NCI-H1105 treated with DMSO at 0.1 percent for 48 hours (cell line): ENCODE measurements at places on chromosomes 7 and 10.

- no peak for DNase-seq
Observed at GRCh38 chr10:49152663-49153062, 18.8 kb upstream of the FAM170B start.

- DNase-seq = no peak
Observed at GRCh38 chr10:21238044-21238443, 287.4 kb downstream of the SKIDA1 start.

DNA sequence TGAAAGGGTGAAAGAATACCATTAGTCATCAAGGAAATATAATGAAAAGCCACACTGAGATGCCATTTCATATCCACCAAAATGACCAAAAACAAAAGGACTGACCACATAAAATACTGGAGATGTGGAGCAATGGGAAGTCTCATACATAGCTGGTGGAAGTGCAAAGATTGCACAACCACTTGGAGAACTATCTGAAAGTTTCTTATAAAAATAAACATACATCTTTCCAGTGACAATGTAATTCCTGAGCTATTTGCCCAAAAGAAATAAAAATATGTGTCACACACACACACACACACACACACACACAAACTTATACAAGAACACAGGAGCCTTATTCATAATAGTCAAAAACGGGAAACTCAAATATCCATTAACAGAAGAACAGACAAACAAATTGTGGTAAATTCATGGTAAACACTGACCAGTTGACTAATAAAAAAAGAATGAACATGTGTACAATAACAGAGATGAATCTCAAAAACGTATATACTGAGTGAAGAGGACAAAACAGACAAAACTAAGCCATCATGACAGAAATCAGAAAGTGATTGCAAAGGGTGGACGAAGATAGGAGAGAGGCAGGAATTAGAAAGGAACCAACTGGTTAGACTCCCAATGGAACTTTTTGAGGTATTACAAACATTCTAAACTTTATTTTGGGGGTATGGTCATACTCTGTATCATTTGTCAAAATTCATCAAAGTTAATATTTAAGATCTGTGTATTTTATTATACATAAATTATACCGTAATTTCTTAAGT, 21.5 kb downstream of the WASL start:
- DNase-seq = no peak

- no peak for DNase-seq
Observed at GRCh38 chr10:78251016-78251385, 217.3 kb downstream of the RPS24 start.

DNA sequence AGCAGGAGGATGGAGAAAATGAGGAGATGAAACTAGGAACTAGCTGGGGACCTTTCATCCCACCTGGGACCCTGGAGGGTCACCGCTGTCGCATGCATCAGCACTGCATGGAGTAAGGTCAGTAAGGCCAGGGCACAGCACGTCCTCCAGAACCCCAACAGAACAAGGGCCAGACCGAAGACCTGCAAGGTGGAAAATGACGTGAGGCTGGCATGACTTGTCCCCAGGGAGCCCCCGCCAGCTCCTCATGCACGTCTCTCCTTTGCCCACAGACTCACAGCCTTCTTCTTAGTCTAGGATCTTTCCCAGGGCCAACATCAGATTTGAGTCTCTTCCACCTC, 4.7 kb downstream of the ZNF488 start:
- no peak for DNase-seq

GRCh38 chr10:75137533-75138438, 26.3 kb downstream of the SAMD8 start:
- no peak for DNase-seq

DNA sequence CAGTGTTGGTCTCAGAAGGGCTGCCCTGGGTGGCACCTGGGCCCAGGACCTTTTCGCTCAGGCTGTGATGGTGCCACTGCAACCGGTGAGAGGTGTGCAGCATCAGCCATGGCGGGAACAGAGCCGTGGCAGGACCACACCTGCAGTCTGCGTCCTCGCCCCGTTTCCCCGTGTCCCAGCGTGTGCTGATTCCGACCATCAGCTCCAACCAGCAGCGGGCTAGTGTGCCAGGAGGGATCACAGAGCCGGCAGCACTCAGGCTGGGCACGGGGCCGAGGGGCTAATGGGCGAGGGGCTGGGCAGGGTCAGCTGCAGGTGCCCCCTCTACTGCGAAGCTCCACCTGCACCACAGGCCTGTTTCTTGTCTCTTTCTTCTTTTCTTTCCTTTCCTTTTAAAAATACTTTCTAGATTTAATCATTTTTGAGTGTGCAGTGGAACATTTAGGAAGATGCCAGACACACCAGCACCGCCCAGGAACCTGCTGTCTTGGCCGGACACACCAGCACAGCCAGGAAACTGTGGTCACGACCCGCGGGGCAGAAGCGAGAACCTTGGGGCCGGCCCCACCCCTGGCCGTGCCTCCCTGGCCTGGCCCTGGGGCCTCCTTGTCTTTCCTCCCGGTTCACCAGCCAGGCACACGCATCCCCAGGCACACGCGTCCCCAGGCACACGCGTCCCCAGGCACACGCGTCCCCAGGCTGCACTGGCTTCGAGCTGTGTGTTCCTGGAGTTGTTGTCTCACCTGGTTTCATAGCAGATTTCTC, 34.6 kb downstream of the ADGRA1 start:
- no peak for DNase-seq

DNA sequence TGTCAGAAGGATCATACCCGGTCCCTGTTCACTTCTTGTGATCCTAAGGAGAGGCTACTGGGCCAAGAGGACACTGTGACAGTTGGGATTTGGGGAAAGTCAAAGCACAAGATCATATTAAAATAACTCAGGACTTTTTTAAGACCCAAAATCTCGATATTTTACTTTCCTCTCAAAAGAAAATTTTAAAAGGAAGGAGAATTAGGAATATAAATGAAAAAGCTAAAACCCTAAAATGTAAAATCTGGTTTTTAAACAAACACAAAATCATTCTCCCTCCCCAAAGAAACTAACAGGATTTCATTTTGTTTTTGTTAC, 36.4 kb downstream of the ALOX5 start:
- DNase-seq = no peak

- DNase-seq = no peak
Observed at GRCh38 chr10:52322936-52323335, 8.9 kb downstream of the DKK1 start.

- DNase-seq = no peak
Observed at GRCh38 chr10:62652114-62652513, 152.4 kb upstream of the ADO start.

- DNase-seq = no peak
Observed at GRCh38 chr7:106419455-106420182, 134.8 kb upstream of the NAMPT start.

GRCh38 chr10:82621680-82622079, 746.7 kb downstream of the NRG3 start:
- DNase-seq = no peak

- DNase-seq = no peak
Observed at GRCh38 chr7:25624051-25624450, 395.8 kb upstream of the NPVF start.

DNA sequence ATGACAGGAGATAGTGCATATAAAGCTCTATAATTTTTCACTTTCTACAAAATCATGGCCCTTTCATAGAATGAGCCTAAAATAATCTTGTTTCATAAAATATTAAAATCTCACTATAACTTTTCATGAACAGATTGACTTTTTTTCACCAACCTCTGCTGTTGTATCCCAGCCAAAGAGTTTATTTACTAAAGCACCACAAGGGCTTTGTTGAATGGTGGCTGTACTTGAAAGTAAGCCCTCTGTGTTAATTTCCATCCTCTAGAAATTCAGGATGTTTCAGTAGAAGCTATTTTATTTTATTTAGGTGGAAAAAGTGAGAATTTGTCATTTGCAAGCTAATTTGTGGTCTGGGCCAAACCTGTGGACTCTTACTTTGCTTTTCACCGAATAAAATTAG, 30.2 kb downstream of the THNSL1 start:
- DNase-seq = no peak

DNA sequence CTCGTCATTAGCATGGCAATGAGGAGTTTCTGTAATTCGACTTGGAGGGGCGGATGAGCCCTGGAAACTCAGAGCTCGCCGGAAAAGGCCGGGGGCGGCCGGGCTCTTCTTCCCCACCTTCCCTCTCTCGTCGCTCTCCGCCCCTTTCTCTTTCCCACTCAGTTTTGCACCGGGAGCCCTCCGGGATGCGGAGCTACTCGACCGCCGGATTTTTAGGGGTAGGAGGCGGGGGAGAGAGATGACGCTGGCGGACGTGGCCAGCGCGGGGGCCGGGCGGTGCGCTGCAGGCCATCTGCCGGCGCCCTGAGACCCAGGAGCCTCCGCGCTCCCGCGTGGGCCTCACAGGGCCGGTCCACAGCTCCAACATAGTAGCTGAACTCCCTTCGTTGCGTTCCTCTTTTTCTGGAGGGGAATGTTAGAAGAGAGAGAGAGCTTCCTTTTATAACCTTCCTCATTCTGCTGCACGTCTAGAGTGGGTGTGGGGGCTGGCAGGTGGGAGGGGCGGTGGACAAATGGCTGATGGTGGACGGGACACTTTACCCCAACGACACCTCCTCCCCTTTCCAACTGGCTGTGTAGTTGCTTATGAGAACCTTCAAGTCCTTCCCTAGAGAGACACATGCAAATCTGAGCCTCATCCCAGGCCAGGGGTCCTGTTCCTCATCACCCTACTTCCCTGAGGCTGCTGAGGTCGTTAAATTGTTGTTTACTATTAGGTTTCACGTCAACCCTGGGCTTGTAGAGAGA, 1.1 kb upstream of the HOXA1 start:
- DNase-seq = peak; percentile 32

DNA sequence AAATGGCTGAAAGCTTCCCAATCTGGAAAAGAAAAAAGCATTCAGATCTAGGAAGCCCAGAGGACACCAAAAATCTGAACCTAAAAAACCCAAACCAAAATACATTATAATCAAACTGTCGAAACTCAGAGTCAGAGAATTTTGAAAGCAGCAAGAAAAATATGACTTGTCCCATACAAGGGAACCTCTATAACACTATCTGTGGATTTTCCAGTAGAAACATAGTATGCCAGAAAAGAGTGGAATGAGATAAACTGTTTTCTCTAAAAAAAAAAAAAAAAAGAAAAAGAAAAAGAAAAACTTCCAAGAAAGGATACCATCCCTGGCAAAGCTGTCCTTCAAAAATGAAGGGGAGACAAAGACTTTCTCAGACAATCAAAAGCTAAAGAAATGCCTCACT, 179.0 kb downstream of the POM121L12 start:
- DNase-seq = no peak

GRCh38 chr7:139673230-139673629, 104.6 kb downstream of the HIPK2 start:
- DNase-seq = no peak

- DNase-seq = no peak
Observed at GRCh38 chr10:66218289-66218688, 707.5 kb upstream of the LRRTM3 start.

- DNase-seq = no peak
Observed at GRCh38 chr7:26449175-26450165, 157.8 kb downstream of the SNX10 start.

DNA sequence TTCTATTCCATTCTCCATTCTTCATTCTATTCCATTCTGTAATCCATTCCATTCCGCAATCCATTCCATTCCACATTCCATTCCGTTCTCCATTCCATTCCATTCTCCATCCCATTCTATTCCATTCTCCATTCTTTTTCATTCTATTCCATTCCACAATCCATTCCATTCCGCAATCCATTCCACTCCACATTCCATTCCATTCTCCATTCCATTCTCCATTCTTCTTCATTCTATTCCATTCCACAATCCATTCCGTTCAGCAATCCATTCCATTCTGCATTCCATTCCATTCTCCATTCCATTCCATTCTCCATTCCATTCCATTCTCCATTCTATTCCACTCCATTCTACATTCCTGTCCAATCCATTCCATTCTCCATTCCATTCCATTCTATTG, 85.2 kb downstream of the NSUN6 start:
- no peak for DNase-seq

DNA sequence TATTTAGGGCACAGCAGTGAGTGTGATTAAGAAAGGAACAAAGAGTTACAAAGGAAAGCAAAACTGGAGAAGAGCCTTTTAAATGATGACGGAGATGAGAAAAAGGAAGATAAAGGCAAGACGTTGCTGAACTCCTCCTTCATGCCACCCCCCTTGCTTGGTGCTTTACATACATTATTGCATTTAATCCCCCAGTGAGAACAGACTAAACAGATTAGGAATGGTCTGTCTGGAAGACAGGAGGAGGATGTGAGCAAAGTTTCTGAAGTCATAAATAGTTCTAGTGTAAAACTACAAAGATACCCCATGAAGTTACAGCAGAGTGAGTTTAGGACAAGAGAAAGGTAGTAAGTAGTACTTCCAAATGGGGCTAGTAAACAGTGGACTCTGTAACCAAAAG, 113.5 kb downstream of the PLCE1 start:
- no peak for DNase-seq

DNA sequence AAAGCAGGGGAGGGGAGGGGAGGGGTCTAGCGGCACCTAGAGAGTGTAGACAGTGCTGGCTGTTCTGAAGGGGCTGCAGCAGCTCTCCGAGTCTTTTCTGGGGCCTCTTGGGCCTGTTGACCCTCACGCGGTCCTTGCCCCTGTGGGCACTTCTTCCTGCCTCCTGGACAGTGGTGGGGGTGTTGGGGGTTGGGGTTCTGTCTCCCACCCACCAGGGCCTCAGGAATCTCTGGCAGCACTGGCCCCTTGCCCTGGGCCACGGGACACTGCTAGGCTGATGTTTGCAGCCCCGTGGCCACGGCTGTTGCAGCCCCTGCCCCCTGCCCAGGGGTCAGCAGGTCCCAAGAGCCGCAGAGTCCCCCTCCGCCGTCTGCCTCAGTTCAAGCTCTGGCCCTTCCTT, 68.9 kb upstream of the INPP5A start:
- DNase-seq = no peak

GRCh38 chr10:89663144-89663543, 18.1 kb upstream of the PANK1 start:
- no peak for DNase-seq

DNA sequence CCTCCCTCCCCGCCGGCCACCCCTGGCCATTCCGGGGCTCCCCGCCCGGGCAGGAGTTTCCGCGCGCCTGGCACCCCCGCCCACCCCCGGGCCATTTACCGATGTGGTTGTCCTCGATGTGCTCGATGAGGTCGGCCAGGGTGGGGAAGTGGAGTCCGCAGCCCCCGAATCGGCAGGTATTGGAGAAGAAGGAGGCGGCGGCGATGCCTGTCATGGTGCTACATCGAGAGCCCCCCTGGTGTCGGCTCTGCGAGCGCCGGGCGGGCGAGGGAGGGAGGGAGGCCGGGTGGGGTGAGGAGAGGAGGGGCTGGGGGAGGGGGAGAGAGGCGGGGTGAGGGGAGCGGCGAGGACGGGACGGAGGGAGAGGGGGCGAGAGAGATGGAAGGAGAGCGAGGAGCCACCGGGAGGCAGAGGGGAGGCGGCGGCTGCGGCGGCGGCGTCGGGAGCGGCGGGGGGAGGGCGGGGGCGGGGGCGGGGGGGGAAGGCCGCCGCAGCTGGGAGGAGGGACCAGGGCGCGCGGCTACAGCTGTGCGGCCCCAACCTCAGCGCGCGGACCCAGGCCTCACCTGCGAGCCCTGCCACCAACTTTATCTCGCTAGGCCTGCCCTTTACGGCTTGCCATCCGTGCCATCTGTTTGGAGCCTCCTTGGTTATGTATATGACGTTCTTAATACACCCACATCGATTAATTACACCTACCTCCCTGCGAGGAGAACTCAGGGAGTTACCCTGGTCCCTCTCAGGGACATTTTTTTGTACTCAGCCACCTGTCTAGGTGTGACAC, at the start of gene JAZF1:
Gene JAZF1 (minus strand): TSS at position 432 of the 784 bp plus-strand sequence.
- DNase-seq = peak; percentile 85

GRCh38 chr7:97011536-97012364, 6.4 kb downstream of the DLX6 start:
- DNase-seq = peak; percentile 98
